ENCODE measurements at places on chromosomes 2 and 18.

DNA sequence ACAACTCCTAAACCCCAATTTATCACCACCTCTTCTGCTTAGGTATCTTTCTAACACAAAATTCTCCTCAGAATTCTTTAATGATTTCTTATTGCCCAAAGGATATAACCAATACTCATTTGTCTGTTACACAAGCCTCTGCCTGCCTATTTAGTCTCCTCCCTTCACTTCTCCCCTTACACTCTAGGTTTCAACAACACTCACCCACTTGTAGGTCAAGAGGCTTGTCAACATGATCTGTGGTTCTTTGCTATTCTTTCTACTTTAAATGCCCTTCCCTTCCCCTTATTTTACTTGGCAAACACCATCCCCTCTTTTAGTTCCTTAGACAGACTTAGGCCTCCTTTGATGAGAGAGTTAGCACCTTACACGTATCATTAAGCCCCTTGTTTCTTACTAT, 69.0 kb upstream of the C2orf15 start:
- no peak for DNase-seq

- DNase-seq, result no peak
Measured at GRCh38 chr2:202842690-202843089, 28.9 kb downstream of the ICA1L start.

GRCh38 chr18:76568731-76569130, 73.7 kb upstream of the ZNF516 start:
- DNase-seq, result no peak

- DNase-seq, result no peak
Measured at GRCh38 chr2:121771976-121772742, 16.7 kb downstream of the TSN start.

DNA sequence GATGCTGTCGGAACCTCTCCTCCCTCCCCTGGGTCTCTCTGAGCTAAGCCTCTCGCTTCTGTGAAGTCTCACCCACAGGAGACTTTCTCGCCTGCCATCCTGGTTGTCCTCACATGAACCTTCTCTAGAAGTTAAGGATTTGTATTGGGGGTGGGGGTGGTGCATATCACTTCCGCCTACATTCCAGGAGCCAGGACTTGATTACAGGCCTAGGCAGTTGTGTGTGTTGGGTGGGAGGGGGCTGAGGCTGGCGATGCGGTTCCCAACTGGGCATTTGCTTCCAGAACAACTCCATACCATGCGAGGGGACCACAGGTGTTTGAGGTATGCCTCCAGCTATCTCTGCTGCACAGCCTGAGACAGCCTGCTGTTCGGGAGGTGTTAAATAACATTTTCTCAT, 56.8 kb upstream of the MGAT4A start:
- DNase-seq, result no peak

- DNase-seq, result no peak
Measured at GRCh38 chr18:23207191-23207955, 72.1 kb downstream of the CABLES1 start.

DNA sequence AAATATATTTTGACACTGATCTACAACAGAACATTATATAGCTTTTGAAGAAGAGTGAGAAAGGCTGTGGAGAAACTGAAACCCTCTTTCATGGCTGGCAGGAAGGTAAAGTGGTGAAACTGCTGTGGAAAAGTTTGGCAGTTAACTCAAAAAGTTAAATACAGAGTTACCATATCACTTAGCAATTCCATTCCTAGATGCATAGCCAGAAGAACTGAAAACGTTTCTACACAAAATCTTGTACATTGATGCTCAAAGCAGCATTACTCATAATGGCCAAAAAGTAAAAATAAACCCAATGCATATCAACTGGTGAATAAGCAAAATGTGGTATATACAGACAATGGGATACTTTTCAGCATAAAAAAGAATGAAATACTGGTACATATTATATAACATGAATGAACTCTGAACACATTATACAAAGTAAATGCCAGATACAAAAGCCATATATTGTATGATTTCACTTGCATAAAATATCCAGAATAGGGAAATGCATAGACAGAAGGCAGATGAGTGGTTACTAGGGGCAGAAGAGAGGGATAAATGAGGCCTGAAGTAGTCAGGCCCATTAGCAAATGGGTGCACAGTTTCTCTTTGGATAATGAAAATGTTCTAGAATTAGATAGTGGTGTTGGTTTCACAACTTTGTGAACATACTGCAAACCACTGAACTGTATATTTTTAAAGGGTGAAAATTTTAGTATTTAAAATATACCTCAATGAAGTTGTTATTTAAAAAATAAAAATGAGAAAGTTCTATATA, 114.3 kb downstream of the DYM start:
- DNase-seq, result no peak

DNA sequence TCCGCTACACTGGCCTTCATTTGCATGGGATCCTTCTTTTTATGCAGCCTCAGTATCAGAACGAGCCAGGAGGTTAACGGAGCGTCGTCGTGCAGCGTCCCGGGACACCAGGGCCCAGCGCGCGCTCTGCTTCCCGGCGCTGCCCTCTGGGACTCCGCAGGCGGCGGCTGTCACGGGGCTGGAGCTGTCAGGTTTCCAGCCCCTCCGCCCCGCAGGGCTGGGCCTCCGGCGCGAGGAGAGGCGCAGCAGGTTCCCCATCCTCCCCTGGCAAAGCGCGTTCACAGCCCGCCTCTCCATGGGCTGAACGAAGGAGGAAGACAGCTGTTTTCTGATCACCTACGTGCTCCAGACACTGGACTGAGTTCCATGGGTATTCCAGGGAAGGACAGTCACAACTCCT, 12.5 kb upstream of the PAX8 start:
- DNase-seq, result no peak

- DNase-seq, result no peak
Measured at GRCh38 chr2:185502351-185502750, 236.3 kb upstream of the FSIP2 start.

DNA sequence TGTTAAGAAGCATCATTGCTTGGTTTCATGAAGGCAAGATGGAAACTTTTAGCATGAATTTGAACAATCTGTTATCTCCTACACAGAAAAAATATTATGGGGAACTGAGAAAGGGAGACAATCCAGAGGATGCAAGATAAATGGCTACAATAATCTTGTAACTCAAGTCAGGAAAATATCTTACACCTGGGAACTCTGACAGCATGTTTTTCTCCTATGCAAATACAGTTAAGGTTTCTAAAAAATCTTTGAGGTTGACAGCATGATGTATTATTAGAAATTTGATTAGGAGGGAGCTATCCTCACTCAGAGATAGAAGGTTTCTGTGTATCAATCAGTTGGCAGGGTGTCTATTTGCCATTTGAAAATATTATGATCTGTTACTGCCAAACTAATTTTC, 75.6 kb downstream of the GPD2 start:
- no peak for DNase-seq

GRCh38 chr2:85145116-85145820, 12.1 kb downstream of the TCF7L1 start:
- no peak for DNase-seq

GRCh38 chr2:83665894-83666293, 793.2 kb downstream of the SUCLG1 start:
- no peak for DNase-seq

GRCh38 chr2:26623541-26624495, 17.3 kb downstream of the CIB4 start:
- DNase-seq, result no peak

Measured in naive thymus-derived CD4-positive, alpha-beta T cell (primary cell).